ENCODE measurements at places on chromosomes 6 and 20.

DNA sequence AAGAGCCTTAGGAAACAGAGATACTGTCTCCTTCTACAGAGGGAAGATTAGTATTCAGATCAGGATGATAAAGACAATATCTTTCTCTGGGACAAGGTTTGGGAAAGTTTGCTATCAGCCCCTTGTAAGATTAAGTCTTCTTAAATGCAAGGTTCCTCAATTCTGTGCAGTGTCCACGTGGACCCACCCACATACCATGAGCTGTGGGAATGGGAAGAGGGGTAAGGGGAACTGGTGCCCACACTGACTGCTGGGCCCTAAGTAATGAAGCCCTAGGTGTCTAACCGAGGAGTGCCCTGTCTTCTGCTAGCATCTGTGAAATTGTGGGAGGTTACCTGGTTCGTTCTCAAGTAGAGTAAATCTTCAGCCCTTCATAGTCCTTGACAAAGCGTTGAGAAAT, 5.8 kb upstream of the SSTR4 start:
- no peak for DNase-seq

DNA sequence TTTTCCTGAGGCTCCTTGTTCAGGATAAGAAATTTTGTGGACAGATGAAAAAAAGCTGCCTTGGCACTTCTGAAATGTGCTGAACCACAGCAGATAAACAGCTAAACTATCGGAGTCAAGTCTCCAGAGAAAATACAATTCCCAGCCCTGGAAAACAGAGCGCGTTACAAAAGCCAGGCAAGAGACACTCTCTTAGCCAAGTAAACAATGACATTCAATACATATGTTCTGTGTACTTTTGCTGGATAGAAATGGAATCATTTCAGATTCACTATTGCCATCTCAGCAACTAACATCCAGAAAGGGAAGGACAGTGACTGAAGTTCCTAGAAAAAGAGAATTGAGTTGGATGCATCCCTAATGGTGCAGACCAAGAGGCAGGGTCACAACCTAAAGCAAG, 196.8 kb upstream of the NRSN1 start:
- DNase-seq, result no peak

- no peak for DNase-seq
Measured at GRCh38 chr6:125809570-125810170, 18.9 kb downstream of the NCOA7 start.

- no peak for DNase-seq
Measured at GRCh38 chr6:16602035-16602434, 159.2 kb downstream of the ATXN1 start.

- no peak for DNase-seq
Measured at GRCh38 chr6:132004668-132005067, 53.5 kb upstream of the CCN2 start.
